NCI-H2081 treated with DMSO at 0.1 percent for 48 hours (cell line): ENCODE measurements at places on chromosomes 5 and 9.
A peak's percentile ranks its signal among the peaks of the same experiment; 100 is the strongest.

DNA sequence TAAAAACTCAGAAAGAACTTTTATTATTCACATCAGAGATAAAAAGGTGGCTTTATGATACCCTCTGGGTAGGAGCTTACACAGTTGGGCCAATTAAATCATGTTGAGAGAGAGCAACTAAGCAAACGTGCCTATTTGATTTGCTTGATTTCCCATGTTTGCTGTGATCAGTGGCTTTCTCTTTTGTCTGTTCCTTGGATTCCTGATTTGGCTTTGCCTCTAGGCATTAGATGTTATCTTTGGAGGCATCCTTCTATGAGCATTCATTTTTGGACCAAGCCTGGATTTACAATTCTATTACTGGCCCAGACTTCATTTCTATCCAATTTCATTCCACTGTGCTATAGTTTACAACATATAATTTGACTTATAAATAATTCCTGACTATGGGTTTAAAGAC is 35.9 kb downstream of the VCAN start:
- no peak for DNase-seq

GRCh38 chr5:4058899-4059298 is 463.3 kb downstream of the IRX1 start:
- DNase-seq = no peak

DNA sequence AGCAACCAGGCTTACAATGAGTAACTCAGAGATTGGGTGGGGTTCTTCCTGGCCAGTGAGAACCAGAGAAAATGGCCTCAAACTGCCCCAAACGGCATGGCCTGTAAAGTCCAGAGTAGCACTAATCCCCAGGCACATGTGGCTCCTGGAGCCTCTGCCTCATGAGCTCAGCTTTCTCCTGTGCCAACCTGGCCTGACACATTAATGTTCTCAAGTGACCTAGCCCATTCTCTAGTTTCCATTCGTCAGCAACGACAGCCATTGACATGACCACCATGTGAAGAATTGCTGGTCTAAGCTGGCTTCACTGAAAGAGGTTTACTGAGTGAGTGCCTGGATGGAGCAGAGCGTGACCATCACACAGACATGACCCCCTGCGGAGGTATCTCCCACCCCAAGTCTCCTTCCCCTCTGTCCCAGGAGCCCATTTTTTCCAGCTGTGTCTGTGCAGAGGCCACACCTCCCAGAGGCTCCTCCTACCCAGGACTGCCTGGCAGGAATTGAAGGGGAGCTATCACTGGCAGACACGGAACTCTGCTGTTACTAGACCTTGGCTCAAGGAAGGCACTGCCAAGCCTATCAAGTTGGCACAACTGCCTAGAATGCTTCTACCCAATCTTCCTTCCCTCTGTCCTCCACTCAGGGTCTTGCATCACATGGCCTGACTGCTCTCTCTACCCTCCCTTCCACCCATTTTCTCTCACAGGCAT is 59.0 kb upstream of the BOD1 start:
- DNase-seq = no peak

- DNase-seq = no peak
Measured at GRCh38 chr5:79074641-79075040, 5.1 kb downstream of the BHMT2 start.

DNA sequence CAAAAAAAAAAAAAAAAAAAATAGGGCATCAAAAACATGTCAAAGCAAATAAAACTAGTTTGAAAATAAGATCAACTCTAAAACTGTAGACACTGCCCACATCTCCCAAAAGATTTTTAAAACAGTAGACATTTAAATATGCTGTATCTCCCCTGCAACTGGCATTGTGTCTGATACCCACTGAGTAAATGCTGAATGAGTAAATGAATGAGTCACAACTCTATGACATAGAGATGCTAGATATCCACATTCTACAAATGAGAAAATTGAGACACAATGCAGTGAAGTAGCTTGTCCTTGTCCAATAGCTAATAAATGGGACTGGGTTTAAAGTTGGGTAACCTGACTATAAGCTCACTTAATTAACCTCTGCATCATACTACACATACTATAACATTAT is 14.1 kb upstream of the MAP1B start:
- no peak for DNase-seq

- DNase-seq = no peak
Measured at GRCh38 chr5:60325870-60326269, 374.1 kb downstream of the DEPDC1B start.

GRCh38 chr9:84207491-84207951 is 133.0 kb downstream of the SLC28A3 start:
- DNase-seq = no peak

- DNase-seq = no peak
Measured at GRCh38 chr5:87413343-87413645, 564 bp upstream of the CCNH start.

- no peak for DNase-seq
Measured at GRCh38 chr5:148811756-148812155, 14.7 kb upstream of the ADRB2 start.

DNA sequence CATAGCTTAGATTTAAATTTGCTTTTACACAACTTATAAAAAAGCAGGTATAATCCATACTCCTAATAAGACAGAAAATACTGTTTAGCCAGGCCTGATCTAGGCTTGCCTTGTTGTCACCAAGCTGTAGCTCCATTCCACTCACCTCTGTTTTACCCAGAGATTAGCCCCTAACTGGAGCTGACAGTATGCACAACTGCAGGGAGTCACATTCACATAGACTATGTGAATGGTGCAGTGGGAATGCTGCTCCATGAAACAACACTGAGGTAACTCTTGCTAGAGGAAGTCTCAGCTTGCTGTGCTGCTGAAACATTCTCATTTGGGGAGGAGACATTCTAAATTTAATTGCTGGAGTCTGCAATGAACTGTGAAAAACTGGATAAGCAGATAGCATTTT is 209.1 kb downstream of the TMEM232 start:
- DNase-seq = no peak

DNA sequence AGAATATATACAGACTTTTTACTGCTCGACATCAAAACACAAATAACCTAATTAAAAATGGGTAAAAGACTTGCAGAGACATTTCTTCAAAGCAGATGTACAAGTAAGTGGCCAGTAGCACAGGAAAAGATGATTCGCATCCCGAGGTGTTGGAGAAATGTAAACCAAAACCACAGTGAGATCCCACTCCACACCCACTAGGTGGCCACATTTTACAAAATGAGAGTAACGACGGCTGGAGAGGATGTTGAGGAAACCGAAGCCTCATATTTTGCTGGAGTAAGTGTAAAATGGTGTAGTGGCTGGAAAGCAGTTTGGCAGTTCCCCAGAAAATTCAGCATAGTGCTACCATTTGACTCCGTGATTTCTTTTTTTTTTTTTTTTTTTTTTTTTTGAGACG is 21.3 kb upstream of the GBGT1 start:
- DNase-seq = peak; percentile 49

GRCh38 chr5:107303171-107303968 is 367.4 kb downstream of the EFNA5 start:
- no peak for DNase-seq

DNA sequence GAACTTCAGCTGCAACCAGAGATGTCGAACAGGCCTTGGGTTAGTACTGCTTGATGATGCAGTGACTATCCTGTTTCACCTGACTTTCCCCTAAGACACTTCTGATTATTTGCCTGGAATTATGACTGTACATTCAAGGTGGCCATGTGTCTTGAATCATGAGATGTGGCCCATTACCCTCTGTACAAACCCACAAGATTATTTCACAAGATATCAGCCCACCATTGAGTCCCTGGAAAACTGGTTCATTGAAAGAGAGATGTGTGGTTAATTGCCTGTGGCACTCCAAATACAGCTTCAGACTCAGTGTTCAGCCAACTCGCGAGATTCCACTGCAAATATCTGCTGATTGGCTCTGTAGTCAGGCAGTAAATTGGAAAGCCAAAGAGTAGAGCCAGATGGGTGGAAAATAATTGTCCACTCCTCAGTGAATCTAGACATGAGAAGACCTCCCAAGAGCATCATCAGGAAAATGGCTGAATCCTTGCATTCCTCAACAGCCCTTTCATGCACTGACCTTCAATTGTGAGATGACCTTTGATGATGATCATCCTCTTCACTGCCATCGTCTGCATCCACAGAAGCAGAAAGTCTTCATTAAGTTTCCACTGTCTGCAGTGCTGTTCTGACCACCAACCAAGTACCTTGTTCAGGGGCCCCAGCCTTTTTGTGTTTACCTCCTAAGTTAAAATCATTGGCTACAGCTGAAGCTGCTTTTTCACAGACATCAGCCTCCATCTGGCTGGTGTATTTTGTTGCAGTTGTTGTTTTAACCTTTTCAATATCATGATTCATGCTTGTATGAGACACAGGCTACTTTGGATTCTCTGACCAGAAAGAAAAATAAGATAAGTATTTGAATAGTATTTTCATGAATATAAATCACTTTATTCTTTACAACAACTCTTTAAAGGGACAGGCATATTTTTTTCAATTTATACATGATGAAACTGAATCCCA is 75.2 kb downstream of the ESM1 start:
- no peak for DNase-seq

GRCh38 chr5:173630724-173631365 is 14.4 kb upstream of the BOD1 start:
- no peak for DNase-seq
